ENCODE measurements at places on chromosomes 7 and 10.

GRCh38 chr7:46291050-46291438 is 370.0 kb upstream of the IGFBP3 start:
- DNase-seq = no peak

DNA sequence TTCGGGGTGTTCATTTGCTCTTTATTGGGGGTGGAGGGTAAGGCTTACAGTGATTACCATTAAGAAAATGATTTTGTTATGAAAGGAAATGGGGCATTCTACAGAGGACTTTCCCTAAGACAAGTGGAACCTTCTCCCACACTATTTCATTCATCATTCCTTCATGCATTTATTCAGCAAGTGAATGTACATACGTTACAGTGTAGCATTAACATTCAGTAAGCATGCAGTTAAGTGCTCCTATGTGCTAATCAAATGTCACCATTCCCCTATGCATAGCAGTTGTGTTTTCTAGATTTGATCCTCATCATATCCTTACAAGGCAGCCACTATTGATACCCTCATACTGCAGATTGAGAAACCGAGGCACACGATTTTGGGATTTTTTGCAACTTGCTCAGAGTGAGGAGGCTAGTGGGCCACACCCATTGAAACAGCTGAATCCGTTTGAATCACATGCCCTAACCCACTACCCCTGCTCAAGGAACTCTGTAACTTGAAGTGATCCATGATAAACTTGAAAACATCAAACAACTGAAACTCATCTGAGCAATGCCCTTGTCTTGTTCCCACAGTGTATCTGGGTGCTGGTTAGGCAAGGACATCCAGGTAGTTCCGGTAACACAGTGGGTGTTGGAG is 16.7 kb downstream of the INSYN2A start:
- no peak for DNase-seq

- no peak for DNase-seq
Observed at GRCh38 chr7:86252406-86252805, 391.3 kb upstream of the GRM3 start.

DNA sequence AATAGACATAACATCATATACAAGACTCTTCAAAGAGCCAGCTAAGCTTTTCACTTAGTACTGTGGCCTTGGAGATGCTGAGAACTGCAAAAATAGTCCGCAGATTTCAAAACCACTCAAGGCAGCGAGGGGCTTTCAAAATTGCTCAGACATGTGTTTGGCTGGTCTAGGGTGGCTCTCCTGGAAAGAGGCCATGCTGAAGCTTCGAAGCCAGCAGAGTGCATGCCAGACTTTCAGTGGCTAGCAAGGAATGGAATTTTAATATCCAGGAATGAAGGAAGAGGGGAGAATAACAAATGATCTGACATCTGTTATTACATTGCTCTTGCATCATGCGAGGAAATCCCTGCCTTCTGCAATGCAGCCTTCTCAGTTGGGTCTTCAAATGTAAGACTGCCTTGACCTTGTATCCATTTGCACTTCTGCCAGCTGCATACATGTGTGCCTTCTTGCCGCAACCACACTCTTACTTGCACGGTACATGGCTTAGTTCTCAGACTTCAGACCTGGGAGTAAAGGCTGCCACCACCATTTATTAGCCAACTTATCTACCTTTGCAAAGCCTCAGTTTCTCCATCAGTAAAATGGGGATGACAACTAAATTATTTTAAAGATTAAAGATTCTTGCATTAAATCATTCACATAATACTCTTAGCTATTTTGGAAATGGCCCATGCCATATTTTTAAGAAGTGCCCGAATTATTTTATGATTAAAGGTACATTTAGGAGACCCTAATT is 55.9 kb downstream of the ITIH5 start:
- no peak for DNase-seq

DNA sequence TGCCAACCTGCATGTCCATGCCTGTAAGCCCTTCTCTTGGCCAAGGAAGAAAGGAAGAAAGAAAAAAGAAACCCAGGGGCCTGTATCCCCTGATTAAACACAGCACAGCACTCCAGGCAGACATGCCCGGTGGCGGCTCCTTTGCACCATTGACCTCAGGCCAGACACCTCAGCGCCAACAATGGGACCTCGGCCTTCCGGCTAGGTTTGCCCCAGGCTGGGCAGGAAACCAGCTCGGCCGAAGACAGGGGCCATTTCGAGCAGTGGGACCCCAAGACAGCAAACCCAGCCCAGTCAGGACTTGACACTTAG is 2.8 kb downstream of the HOXA10 start:
- DNase-seq = no peak

DNA sequence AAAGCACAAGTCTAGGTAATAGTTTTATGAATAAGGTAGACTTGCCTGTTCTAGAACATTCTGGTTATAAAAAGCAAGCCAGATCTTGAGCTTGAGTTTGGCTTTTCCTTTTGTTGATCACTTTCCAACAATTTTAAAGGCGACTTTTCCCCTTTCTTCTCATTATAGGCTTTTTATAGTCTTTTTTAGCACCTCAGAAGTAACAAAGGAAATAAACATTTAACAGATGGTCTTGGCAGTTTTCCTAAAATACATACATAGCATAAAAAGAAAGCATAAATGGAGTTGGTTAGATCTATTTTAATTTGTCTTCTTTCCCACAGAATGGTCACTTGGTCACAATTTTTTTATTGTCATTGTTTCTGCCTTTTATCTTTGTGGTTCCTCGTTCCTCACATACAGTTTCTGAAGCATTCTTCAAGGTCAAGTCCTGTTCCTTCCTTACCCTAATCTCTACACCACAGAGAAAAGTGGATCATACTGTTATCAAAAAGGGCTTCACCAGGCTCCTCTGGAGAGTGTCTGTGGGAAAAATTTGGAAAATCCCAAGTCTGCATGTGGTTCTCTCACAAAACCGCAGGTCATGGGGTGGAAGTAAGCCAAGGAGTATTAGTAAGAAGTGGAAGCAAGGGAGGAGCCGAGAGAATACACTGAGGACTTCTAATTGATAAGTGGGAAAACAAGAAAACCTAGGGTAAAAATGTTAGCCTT is 31.3 kb downstream of the THNSL1 start:
- no peak for DNase-seq

DNA sequence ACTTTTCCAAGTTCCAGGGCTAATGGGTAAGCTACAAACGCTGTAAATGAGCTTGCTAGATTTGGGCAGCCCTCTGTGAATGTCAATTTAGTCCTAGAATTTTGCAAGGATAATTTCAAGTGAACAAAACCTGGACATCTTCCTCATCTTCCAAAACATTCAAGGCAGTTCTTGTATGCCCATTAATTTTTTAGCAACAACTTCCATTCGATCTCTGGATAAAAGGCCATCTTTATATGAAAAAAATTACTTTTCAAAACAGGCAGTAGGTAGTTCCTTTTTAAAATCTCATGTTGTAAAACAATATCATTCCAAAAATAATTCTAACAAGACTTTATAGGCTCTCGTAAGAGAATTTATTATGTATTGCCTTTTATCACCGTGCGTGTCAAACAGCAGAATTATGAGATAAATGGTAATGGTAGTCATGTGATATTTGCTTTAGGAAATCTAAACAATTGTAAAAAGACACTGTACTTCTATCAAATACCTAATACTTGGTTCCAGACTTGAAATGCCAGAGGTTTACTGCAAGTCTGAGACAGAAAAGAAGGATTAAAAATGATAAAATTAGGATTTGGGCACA is 143.7 kb upstream of the NRP1 start:
- no peak for DNase-seq

DNA sequence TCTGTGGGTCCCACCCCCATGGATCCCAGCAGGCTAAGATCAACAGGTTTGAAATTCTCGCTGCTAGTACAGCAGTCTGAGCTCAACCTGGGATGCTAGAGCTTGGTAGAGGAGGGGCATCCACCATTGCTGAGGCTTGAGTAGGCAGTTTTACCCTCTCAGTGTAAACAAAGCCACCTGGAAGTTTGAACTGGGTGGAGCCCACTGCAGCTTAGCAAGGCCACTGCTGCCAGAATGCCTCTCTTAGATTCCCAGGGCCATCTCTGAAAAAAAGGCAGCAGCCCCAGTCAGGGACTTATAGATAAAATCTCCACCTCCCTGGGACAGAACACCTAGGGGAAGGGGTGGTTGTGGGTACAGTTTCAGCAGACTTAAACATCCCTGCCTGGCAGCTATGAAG is 190.0 kb upstream of the CACNA2D1 start:
- DNase-seq = no peak

DNA sequence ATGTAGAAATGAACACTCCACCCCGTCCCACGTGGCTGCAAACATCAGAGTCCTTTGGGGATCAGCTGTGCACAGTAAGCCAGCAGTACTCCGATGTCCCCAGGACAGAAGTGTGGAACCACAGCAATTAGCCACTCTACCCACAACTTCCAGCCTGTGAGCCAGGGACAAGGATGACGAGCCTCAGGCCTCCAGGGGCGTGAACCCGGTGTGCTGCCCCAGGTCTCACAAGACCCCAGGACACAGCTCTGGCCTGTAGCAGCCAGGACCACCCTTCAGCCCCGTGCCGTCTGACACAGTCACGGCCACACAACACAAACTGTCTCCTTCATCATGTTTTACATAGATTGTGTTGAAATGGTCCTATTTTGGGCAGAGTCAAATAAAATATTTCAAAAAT is 113.0 kb upstream of the DIP2C start:
- no peak for DNase-seq

- DNase-seq = no peak
Observed at GRCh38 chr10:33800545-33800944, 466.1 kb upstream of the NRP1 start.

DNA sequence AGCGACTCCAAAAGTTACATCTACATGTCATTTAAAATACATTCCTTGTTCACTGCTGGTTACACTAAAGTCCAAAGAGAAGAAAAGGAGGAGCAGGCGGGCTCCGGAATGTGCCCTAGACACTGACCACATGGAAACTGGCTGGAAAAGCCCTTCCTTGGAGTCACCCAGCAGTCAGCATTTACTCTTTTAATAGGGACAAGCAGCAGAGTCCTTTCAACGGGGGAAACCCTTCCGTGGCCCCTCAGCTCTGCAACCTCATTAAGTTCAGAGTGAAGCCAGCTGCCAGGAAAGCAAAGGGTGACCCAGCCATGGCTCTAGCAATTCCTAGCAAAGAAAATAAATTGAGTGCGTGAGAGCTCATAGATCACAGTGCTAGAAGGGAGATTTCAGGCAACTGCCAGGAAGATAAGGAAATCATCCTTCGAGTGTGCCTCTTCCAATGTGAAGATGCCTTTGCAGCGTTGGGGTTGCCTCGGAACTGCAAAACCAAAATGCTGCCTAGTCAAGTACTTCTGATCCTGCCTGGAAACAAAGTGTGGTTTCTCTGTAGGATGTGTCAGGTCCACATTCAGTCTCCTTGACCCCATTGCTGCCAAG is 101.6 kb downstream of the SORBS1 start:
- DNase-seq = no peak

Data from stimulated activated CD8-positive, alpha-beta memory T cell treated with anti-CD3 and anti-CD28 coated beads, Interleukin-4, amount 100 ng/mL, for 4 hours (primary cell).